ENCODE measurements at places on chromosomes 2 and 18. TPM values are rescaled to one million over a fixed set of nuclear protein-coding genes. Genes with fewer than 3 reads are reported as not detected.

The CYP26B1 gene
- 9.7 TPM for total RNA-seq

The MAP3K19 gene
- total RNA-seq: not detected

The TM4SF20 gene
- total RNA-seq: not detected

The TMEM37 gene
- total RNA-seq: not detected

The CYS1 gene
- total RNA-seq: not detected

The GATA6 gene
- 0.42 TPM for total RNA-seq

The NEU4 gene
- total RNA-seq: 0.88 TPM

The COLEC12 gene
- 0.20 TPM for total RNA-seq

The MCEE gene
- total RNA-seq: 11.5 TPM

The DSG4 gene
- total RNA-seq: not detected

The WDR33 gene
- total RNA-seq: 54.5 TPM

The IL1F10 gene
- total RNA-seq: not detected

The SSB gene
- 79.0 TPM for total RNA-seq

The ITPRID2 gene
- 32.8 TPM for total RNA-seq

The CTLA4 gene
- total RNA-seq: not detected

The ACADL gene
- total RNA-seq: not detected

The DRC1 gene
- total RNA-seq: 2.3 TPM

The MYL12B gene
- 123 TPM for total RNA-seq

The CELF4 gene
- total RNA-seq: 38.4 TPM

The RBKS gene
- total RNA-seq: 1.2 TPM

The NTSR2 gene
- not detected for total RNA-seq

The IFIH1 gene
- not detected for total RNA-seq
